ENCODE measurements at places on chromosomes 5 and 9. TPM values are rescaled to one million over a fixed set of nuclear protein-coding genes. Genes with fewer than 3 reads are reported as not detected.

DNA sequence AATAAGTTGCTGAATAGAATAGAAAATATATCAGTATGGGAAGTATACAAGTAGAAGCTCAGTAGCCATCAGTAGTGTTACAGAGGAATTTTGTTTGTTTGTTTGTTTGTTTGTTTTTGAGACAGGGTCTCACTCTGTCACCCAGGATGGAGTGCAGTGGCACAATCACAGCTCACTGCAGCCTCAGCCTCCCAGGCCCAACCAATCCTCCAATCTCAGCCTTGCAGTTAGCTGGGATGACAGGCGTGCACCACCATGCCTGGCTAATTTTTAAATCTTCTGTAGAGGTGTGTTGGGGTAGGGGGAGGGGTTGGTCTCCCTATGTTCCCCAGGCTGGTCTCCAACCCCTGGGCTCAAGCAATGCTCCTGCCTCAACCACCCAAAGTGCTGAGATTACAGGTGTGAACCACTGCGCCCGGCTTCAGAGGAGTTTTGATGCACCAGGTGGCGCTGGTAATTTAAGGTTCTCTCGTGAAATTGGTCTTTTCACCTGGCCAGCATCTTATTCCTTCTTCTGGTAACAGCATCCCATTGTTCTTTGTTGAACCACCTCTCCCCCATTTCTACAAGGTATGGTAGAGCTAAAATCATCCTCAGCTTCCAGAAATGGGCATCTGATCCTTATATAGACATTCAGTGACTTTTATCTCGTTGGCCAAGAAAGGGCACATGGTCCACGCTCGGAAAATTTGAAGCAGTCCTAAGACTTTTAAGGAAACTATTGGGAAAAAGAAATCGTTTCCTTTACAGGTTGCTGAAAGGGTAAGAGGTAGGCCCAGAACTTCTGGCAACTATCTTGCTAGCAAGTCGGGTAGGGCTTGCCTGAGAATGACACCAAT is 157.1 kb downstream of the ARRDC3 start:
- no peaks in the 10 kb centered on the region for H3K4me1 ChIP-seq
- no peak overlapping the region for H3K27ac ChIP-seq

DNA sequence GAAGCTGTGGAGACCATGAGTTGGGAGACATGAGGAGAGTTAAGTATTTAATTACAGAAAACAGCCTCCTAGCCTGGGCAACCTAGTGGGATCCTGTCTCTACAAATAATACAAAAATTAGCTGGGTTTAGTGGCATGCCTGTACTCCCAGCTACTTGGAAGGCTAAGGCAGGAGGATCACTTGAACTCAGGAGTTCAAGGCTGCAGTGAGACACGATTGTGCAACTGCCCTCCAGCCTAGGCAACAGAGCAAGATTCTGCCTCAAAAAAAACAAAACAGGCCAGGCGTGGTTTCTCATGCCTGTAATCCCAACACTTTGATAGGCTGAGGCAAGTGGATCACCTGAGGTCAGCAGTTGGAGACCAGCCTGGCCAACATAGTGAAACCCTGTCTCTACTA is 52.6 kb downstream of the AQP7 start:
- no peak overlapping the region for H3K27ac ChIP-seq
- DNase-seq, result no peak
- no peaks in the 10 kb centered on the region for H3K4me1 ChIP-seq
- H3K36me3 ChIP-seq, result no peaks in the 10 kb centered on the region

DNA sequence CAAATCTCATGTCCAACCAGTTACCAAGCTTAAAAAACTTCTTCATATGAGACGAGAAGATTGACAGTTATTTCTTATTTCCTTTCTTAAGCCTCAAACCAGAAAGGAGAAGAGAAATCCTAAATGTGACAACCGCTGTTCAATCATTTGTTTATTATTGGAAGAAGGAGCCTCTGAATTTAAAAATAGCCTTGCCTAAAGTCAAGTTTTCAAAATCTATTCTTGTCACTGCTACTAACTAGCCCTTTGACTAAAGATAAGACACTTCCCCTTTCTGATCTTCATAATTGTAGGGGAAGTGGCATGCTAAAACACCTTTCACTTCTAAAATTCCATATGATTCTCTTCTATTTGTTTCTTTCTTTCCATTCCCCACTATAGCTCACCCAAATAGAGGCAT is 106.2 kb upstream of the EMB start:
- no peak overlapping the region for H3K27ac ChIP-seq
- no peak overlapping the region for H3K4me3 ChIP-seq

- peak overlapping the region; percentile 0 for H3K4me3 ChIP-seq
- H3K27me3 ChIP-seq, result no peaks in the 10 kb centered on the region
- DNase-seq, result peak; percentile 86
- peaks cover 76% of the 10 kb centered on the region for H3K4me1 ChIP-seq
These were observed 94.6 kb downstream of the ZNF608 start for GRCh38 chr5:124651663-124652513.

SH3GLB2 gene
- 189 TPM for polyA plus RNA-seq

DNA sequence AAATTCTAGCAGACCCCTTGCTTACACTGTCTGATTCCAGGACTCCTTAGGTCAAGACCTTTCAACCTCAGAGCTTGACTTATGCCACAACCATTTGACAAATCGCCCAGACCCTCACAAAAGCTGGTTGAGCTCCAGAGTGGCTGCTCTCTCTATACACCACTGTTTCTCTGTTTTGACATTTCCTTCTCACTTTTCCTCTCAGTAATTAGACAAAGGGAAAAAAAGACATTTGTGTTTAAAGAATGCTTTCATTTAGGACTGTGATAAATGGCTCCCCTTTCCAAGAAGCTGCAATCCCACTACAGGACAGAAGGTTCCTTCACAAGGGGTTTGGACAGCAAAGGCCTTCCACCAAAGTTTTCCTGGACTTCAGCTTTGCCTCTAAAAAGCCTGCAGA is 601.3 kb downstream of the NR2F1-AS1 start:
- no peak overlapping the region for H3K27ac ChIP-seq
- H3K36me3 ChIP-seq, result no peaks in the 10 kb centered on the region
- DNase-seq, result no peak
- no peaks in the 10 kb centered on the region for H3K27me3 ChIP-seq
- H3K4me3 ChIP-seq, result no peak overlapping the region

DNA sequence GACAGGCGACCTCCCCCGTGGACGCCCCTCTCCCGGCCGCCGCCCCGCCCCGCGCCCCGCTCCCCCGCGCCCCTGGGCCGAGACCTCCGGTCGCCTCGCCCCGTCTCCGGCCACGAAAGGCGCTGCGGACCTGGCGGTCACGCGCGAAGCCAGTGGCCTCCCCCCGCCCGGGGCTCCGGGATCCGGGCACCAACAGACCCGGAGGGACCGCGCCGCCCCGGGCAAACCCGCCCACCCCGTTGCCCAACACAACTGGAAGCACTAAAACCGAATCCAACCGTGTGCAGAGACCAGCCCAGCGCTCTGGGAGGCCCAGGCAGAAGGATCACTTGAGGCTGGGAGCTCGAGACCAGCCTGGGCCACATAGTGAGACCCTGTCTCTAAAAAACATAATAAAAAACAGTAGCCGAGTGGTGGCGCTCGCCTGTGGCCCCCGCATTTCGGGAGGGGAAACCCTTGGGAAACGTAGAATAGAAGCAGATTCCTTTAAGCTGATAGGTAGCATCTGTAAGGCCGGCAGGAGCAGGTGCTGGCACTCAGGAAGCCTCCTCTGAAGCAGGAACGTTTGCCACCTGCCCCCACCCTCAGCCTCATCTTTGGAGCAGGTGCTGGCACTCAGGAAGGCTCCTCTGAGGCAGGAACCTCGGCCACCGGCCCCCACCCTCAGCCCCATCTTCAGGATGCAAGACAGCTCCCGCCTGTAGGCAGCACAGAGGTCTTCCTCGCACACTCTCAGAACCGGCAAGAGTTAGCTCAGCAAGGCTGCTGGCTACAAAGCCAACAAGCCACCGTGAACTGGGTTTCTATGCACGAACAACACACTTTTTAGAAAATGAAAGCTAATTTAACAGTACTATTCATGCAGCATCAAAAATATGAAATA is 4.6 kb upstream of the SLC9A3 start:
- no peak overlapping the region for H3K27ac ChIP-seq
- no peak overlapping the region for H3K4me3 ChIP-seq
- DNase-seq, result no peak
- no peaks in the 10 kb centered on the region for H3K36me3 ChIP-seq
- peaks cover 63% of the 10 kb centered on the region for H3K27me3 ChIP-seq
- peaks cover 12% of the 10 kb centered on the region for H3K4me1 ChIP-seq

- no peak for DNase-seq
- H3K27me3 ChIP-seq, result no peaks in the 10 kb centered on the region
- H3K27ac ChIP-seq, result no peak overlapping the region
- H3K4me3 ChIP-seq, result no peak overlapping the region
These were observed 471.5 kb downstream of the HINT1 start for GRCh38 chr5:130693509-130693908.

DNA sequence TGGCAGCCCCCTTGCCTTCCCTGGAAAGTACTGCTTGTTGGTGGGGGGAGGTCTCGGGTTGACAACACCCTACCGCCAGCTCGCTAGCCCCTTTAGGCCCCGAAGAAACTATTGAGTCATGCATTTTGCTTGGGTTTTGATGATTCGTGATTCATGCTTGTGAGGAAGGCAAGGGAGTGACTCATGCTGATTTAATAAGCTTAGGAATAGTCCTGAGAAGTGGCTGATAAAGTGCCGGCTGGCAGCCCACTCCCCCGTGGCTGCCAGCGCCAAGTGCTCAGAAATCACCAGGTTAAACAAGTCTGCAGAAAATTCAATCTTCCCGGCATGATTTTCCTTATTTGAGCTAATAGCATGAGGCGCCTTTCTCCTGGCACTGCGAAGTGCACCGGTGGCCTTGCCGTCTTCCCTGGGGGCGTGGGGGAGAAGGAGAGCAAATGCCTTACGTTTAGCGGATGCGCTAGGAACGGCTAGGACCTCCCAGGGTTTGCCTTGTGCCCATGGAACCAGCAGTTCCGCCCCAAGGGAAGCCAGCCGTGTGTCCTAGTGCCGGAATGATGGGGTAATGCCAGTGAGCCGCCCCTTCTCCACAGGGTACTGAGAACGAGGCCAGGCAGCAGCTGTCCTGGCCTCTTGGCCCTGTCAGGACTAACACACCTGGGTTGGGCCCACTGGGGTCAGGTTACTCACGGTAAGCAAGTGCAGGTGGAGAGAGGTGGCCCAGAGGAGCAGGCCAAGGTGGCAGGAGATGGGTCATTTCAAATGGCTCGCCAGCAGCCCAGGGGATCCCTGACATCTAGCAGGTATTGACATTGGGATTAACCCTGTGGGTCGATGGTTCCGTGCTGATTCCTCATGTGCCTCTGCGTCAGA is 151.9 kb downstream of the MACROH2A1 start:
- H3K4me1 ChIP-seq, result peaks cover 41% of the 10 kb centered on the region
- H3K27ac ChIP-seq, result peak overlapping the region; percentile 56
- no peak overlapping the region for H3K4me3 ChIP-seq
- peak; percentile 79 for DNase-seq

GRCh38 chr9:125460883-125461635 is 199.4 kb downstream of the GAPVD1 start:
- no peak overlapping the region for H3K27ac ChIP-seq
- H3K36me3 ChIP-seq, result no peaks in the 10 kb centered on the region
- peaks cover 11% of the 10 kb centered on the region for H3K4me1 ChIP-seq
- DNase-seq, result no peak
- H3K4me3 ChIP-seq, result no peak overlapping the region

DNA sequence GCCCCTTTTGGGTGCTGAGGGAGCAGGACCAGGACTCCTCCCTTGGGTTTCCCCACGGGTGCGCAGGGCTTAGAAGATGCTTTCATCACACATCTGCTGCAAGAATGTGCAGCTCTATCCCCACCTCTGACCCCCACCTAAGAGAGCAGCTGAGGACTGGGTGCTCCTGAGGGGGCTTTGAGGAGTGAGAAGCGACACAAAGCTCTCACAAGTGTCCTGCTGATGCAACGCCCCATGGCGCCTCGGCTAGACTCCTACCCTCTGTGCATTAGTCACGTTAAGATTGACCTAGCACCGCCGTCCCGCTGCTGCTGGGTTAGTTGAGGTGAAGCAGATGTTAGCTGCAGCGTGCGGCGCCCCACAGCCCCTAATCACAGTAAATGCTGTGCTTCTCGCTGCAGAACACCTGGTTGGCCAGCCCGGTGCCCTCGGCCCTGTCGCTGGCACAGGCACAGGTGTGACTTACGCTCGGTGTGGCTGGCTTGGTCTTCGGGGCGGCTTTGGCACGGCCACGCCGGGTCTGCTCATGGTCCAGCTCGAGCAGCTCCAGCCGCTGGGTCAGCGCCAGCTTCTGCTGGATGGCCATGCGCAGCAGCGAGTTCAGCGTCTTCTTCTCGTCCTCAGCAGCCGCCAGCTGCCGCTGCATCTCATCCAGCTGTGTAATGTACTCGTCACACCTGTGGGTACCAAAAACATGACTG is 45.0 kb upstream of the IPPK start:
- no peaks in the 10 kb centered on the region for H3K4me1 ChIP-seq
- no peak overlapping the region for H3K27ac ChIP-seq
- no peak for DNase-seq
- H3K27me3 ChIP-seq, result no peaks in the 10 kb centered on the region
- H3K36me3 ChIP-seq, result no peaks in the 10 kb centered on the region
- no peak overlapping the region for H3K4me3 ChIP-seq

DNA sequence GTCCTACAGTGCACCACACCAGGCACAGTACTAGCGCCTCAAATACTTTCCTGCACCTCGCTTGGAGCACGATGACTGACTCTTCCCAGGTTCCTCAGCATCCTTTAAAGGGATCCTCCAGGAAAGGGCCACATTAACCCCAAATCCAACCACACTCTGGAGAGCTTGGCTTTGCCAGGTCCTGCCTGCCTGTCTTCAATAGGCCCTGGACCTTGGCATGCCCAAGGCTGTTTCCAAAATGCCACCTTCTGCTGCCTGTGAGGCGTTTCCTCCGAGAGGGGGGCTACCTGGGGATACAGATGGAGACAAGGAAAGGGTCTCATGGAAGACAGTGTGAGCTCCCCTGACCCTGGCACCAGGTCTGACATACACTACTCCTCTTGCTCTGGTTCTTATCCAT is 169.9 kb downstream of the DAB2IP start:
- H3K4me3 ChIP-seq, result no peak overlapping the region
- DNase-seq, result no peak
- H3K27ac ChIP-seq, result no peak overlapping the region

FOXD4 gene
- 0.24 TPM for polyA plus RNA-seq

PFN3 gene
- not detected for polyA plus RNA-seq

PTGES gene
- polyA plus RNA-seq, result 103 TPM

LCN9 gene
- polyA plus RNA-seq, result 21.6 TPM

OR1N2 gene
- not detected for polyA plus RNA-seq

GABBR2 gene
- polyA plus RNA-seq, result 0.28 TPM

DNA sequence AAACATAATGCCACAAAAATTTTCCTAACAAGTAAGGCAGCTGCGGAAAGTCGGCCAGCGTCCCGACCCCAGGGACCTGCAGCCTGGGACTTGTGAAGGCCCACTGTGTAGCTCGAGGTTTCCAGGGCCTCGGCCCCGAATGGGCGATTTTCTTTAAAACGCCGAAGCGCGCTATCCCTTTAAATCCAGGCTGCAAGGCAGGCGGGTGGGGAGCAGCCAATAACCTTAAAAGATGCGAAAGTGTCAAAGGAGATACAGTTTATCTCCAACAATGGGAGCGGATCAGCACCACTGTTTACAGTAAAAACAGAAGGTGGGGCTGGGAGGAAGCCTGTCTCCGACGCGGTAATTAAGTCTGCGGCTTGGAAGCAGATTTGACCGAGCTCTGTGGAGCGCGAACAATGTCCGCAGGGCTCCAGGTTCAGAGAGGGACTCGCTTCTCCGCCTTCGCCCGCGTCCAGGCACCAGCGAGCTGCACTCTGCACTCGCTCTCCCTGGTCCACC is 1.7 kb upstream of the ZSWIM6 start:
- peak overlapping the region; percentile 78 for H3K4me3 ChIP-seq
- H3K4me1 ChIP-seq, result peaks cover 22% of the 10 kb centered on the region
- H3K36me3 ChIP-seq, result no peaks in the 10 kb centered on the region
- no peak for DNase-seq
